Activated naive CD8-positive, alpha-beta T cell treated with anti-CD3 and anti-CD28 coated beads, Interleukin-2, amount 50 U/mL, for 16 hours (primary cell): ENCODE measurements at places on chromosomes 5 and 9.

GRCh38 chr5:95723632-95724369, 7.3 kb upstream of the RHOBTB3 start:
- DNase-seq = no peak

DNA sequence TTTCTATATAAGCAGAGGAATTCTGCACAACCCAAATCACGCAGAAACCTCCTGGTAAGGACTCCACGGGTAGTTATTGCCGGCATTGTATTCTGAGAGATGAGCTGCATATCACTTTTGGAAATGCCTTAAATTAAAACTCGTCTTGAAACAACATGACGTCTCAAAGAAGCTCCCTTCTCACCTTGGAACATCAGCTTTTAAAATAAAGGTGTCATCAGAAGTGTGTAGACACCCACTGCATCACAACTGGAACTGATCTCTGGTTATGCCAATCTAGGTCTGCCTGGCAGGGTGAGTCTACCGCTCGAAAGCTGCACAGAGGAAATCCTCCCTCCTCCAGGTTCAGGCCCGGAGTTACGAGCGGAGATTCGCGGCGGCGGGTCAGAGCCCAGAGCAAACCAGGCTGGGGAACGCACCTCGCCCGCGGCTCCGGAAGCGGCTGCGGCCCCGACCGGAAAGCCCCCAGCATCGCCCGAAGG, 974 bp upstream of the SLC12A2 start:
- DNase-seq = no peak

GRCh38 chr9:99169086-99169485, 52.7 kb downstream of the ALG2 start:
- DNase-seq = no peak

GRCh38 chr5:11617080-11617479, 287.2 kb downstream of the CTNND2 start:
- no peak for DNase-seq

DNA sequence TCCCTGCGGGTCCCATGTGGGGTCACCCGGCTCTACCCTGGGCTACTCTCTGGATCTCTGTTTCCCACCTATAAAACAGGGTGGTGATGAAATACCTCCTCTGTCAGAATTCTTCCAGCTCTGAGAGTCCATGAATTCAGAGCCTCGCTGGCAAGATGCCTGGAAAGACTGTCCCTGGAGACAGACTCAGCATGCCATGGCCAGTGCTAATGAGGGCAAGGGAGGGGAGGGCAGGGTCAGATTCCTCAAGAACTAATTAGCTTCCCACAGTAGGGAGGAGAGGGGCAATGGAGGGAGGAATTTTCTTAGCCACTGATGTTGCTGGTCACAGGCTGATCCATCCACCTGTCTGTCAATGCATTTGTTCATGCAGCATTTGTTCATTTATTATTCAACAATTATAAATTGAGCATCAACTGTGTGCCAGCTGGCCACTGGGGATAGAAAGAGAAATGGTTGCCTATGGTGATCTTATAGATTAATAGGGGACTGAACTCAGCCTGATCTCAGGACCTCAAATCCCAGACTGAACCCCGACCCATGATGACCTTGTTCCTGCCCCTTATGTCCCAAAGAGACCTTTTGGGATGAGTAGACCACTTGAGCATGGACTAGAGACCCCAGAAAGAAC, 4.7 kb downstream of the SYNPO start:
- no peak for DNase-seq

DNA sequence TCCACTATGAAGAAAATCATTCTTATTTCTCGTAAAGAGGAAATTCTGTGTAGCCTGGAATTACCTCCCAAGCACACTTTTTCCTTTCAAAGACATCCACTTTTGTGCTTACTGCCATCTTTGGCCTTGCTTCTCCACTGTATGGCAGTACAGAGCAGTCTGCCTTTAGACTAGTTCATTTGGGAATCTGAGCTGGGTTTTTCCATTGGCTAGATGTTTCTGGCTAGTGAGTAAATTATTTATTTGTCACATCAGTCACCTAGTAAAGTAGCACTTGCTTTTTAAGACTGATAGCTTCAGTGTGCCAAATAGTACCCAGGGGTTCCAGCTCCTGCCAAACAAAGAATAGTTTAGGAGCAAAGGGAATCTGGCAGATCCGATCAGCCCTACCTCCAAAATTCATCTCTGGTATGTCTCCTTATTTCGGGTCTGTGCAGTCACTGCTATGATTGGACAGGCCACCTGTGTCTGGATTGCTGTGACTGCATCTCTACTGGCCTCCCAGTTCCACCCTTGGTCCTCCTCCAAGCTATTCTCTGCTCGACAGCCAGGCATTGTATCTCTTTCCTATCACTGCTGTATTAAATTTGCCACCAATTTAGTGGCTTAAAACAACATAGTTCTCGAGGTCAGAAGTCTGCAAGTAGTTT, 97.6 kb downstream of the NUDT12 start:
- no peak for DNase-seq

DNA sequence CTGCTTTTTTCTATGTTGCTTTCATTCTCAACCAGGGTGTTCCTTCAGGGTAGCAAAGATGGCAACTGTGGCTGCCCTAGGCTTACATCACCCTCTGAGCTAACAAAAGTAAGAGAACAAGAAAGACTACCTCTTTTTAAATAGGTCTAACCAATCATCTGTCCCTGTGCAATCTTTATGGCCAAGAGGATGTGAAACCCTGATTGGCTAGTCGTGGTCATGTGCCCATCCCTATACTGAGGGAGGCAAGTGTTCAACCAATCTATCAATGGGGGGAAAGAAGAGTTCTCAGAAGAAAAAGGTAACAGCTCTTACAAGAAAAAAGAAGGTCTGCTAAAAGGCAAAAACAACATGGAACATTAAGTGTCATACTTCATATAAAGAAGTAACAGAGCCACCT, 11.7 kb upstream of the SNCAIP start:
- no peak for DNase-seq

DNA sequence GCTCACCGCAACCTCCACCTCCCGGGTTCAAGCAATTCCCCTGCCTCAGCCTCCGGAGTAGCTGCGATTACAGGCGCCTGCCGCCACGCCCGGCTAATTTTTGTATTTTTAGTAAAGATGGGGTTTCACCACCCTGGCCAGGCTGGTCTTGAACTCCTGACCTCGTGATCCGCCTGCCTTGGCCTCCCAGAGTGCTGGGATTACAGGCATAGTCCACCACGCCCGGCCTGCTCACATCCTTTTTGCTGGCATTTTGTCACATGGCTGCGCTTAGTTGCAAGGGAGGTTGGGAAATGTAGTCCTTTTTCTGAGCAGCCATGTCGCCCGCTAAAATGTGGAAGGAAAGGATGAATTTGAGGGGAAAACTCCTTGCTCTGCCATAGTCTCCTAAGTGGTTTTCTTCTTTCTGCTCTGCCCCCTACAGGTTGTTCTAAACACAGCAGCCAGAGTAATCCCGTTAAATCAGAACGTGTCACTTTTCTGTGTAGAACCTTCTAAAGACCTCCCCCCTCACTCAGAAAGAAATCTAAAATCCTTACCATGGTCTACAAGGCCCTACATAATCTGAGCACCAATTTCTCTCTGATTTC, 57.8 kb upstream of the HSPA9 start:
- no peak for DNase-seq

DNA sequence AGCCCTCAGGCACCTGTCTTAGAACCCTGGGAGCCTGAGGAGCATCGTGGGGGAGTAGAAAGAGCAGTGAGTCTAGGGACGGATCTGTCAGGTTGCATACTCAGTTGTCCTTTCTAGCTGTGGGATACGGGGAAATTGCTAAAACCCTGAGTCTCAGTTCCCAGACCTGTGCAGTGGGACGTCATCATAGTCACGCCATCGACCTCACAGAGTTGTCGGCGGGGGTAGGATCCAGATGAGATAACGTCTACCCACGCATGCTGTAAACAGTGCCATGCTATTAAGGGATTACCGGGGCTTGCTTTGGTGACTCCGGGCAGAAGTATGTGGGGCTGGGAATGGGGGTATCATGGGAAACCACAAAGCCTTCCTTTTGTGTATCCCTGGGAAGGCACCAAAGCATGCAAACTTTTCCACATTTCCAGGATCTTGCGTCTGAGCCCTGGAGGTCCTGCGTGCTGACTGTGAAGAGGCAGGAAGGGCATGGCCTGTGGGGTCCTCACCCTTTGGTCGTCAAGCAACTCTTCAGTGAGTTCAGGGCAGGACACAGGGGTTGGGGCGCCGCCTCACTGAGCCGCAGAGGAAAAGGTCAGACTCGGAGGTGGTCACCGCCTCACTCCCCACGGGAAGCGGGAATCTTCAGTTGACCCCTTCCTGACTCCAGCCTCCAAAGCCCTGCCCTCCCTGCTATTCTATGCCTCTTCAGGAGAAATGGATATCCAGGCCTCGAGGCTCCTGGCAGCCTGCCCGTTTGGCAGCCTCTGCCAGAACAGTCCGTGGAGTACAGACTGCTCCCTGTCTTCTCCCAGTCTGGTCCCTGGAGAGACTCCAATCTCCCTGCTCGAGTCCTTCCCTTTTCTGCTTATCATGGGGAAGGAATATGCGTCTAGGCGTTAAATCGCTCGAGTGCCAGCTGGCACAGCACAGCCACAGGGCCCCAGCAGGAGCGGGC, 186.8 kb upstream of the KLF9 start:
- DNase-seq = no peak

DNA sequence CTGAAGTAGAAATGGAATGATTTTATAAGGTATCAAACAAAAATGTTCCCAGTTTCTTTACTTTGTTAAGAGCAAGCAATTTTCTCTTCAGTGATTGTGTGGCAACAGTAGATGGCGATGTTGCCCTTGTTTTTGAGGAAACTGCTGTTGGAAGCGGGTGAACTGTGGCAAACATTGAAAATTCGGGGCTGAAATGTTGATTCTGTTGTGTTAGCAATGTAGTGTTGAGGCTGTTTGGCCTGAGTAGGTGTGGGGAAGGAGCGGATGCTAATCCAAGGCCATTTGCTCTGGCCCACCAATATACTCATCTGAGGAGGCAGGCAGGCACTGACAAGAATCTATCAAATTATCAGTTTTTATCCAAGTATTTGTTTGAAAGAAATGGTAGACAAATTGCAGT, 129.8 kb downstream of the SLC12A2 start:
- DNase-seq = no peak

GRCh38 chr5:63923914-63924313, 38.3 kb downstream of the HTR1A start:
- DNase-seq = no peak

DNA sequence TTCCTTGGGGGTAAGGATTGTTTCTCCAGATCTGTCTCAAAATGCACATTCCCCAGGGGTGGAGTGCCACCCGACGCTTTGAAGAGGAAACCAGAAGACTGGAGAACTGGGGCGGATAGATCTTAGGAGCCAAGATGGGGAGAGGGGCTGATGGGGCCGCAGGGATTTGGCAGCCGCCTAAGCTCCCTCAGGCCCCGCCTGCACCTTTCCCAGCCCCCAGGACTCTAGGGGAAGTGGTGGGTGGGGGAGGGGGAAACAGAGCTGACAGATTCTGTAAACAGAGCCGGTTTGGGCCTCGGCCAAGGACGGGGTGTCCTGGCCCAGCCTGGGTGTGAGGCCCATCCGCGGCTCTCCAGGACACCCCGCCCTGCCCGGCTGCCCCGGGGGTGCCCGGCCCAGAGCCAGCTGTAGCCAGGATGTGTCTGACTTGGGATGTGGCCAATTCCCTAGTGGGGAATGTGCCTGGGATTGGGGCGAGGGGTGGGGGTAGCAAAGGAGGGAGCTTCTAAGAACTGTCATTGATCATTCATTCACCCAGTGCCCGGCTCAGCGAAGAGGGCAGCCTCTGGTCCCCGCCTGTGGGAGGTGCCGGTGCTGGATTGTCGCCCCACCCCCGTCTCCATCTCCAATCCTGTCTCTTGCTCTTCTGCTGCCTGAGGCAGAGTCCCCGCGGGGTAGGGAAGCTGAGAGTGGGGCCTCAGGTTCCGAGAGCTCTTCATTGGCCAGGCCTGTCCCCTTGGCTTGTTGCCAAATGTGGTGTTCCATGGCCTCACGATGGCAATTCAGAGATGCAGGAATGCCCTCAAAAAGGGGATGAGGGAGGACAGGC, 54.8 kb upstream of the CDKN2AIPNL start:
- DNase-seq = no peak

GRCh38 chr9:526904-527591, 312.4 kb downstream of the DOCK8 start:
- DNase-seq = no peak

GRCh38 chr5:10157085-10157669, 92.5 kb downstream of the ATPSCKMT start:
- DNase-seq = no peak

DNA sequence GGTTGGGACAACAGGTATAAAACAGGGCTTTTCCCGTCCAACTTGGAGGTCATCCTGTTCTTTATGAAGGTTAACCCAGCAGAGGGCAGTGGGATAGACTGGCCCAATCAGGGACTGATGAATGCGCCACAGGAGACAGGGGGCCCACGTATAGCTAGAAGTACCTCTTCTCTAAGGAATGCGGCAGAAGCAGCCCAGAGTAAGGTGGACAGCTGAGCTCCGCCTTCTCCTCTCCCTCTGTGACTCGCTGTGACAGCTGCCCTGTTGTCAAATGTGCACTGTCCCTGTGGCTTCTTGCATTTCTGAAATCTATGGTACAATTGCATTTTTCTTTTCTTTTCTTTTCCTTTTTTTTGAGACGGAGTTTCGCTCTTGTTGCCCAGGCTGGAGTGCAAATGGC, 306.6 kb downstream of the FBXL7 start:
- no peak for DNase-seq

- DNase-seq = no peak
Measured at GRCh38 chr9:129109952-129110739, 447 bp downstream of the CRAT start.

GRCh38 chr5:142215915-142216681, 107.5 kb downstream of the NDFIP1 start:
- no peak for DNase-seq

DNA sequence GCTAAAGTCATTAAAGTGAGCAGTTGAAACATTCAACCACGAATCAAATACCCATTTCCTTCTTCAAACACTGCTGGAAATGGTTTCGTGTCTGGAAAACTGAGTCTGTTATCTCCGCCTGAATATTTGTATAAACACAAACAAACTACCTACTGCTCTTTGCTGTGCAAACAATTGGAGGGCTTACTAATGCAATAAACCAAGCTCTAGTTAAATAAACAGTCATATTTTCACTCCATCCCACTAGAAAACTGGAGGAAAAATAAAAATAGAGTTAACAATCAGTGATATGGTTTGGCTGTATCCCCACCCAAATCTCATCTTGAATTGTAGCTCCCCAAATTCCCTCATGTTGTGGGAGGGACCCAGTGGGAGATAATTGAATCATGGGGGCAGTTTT, 397.6 kb downstream of the RASEF start:
- no peak for DNase-seq
